ENCODE measurements at places on chromosomes 2 and 18. TPM values are rescaled to one million over a fixed set of nuclear protein-coding genes. Genes with fewer than 3 reads are reported as not detected.

GRCh38 chr2:171995586-171995985 is 4.2 kb upstream of the METAP1D start:
- DNase-seq = no peak
- H3K27me3 ChIP-seq = peaks cover 17% of the 10 kb centered on the region
- H3K27ac ChIP-seq = no peak overlapping the region
- peaks cover 11% of the 10 kb centered on the region for H3K4me1 ChIP-seq
- no peaks in the 10 kb centered on the region for H3K36me3 ChIP-seq
- no peak overlapping the region for H3K4me3 ChIP-seq

DNA sequence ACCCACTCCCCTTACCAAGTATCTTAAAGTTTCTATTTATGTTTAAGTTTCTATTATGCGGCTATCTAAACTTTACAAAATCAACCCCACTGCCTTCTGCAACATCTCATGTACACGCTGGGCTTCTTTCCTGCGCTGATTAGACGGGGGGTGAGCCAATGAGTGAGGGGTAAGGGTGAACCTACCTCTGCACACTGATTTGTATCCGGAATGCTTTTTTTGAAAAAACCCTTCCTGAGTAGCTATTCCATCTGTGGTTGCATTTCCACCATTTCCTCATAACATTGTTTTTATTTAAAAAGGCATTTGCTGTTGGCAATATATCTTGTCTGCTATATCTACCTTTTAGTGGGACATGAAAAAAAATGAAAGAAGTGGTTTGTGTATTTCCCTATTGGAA is 6.3 kb downstream of the ALPG start:
- DNase-seq = no peak
- H3K27ac ChIP-seq = no peak overlapping the region
- peaks cover under 1% of the 10 kb centered on the region for H3K36me3 ChIP-seq
- H3K27me3 ChIP-seq = peaks cover 17% of the 10 kb centered on the region

DNA sequence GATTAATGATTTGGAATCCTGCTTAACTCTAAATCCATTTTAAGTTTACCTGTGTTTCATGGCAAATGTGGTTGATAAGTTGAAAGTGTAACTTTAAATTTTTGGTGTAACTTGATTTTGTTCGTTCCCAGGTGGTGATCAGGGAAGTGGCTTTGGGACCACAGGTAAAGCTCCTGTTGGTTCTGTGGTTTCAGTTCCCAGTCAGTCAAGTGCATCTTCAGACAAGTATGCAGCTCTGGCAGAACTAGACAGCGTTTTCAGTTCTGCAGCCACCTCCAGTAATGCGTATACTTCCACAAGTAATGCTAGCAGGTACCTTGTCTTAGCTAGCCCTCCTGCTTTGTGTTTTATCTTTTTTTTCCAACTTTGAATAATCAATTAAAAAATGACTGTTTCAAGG is 62.8 kb downstream of the AGFG1 start:
- H3K27ac ChIP-seq = no peak overlapping the region
- no peak overlapping the region for H3K4me3 ChIP-seq
- DNase-seq = no peak
- H3K4me1 ChIP-seq = no peaks in the 10 kb centered on the region
- peaks cover 66% of the 10 kb centered on the region for H3K36me3 ChIP-seq

Gene TMEM169
- 1.8 TPM for total RNA-seq

- no peaks in the 10 kb centered on the region for H3K36me3 ChIP-seq
- no peak overlapping the region for H3K27ac ChIP-seq
- DNase-seq = no peak
- 0 out of 2 replicates have a peak, but pooled peaks cover 6% of the 10 kb centered on the region for H3K27me3 ChIP-seq
- peaks cover 17% of the 10 kb centered on the region for H3K4me1 ChIP-seq
Observed at GRCh38 chr2:66673286-66673685, 238.4 kb downstream of the MEIS1 start.

GRCh38 chr2:209076151-209076550 is 347.7 kb upstream of the MAP2 start:
- no peak overlapping the region for H3K27ac ChIP-seq
- no peak for DNase-seq
- H3K36me3 ChIP-seq = peaks cover 12% of the 10 kb centered on the region

DNA sequence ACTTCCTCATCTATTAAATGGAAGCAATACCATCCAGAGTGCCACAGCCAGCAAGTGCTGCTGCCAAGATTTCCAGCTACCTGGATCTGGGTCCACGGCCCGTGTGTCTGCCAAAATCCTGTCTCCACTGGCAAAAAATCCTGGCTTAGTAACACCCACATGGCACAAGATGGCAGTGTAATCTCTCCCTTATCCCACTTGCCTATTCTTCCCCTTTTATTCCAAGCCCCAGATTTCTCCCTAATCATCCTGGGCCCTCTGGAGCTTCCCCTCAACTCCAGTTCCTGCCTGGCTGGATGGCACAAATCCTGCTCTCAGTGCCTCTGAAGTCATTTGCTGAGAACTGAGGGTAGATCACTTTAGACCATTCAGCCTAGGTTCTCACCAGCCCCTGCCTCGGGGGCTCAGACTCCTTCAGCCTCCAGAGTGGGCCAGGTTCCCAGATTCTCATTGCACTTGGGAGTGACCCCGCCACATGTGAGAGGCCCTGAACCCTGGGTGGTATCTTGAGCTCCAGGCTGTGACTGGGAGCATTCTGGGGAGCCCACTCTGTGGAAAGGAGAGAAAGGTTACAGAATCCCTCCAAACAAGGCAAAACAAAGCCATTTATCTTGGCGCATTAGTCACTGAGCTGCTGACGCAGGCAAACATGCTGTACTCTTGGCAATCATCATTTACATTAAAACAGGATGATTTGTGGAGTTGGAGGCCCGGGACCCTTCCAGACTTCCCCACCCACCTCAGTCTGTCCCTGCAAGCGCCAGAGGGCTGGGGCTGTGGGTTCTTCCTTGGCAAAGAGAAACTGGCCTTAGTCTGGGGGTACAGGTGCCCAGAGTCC is 325.8 kb downstream of the DYSF start:
- no peaks in the 10 kb centered on the region for H3K4me1 ChIP-seq
- no peak for DNase-seq
- no peak overlapping the region for H3K4me3 ChIP-seq
- H3K27me3 ChIP-seq = no peaks in the 10 kb centered on the region
- H3K27ac ChIP-seq = no peak overlapping the region

- peaks cover 76% of the 10 kb centered on the region for H3K4me1 ChIP-seq
- no peak overlapping the region for H3K27ac ChIP-seq
- no peaks in the 10 kb centered on the region for H3K36me3 ChIP-seq
- peak; percentile 47 for DNase-seq
- H3K27me3 ChIP-seq = peaks cover 100% of the 10 kb centered on the region
Observed at GRCh38 chr2:172087207-172087779, 2.0 kb downstream of the DLX1 start.

Gene DSC2
- 29.8 TPM for total RNA-seq

DNA sequence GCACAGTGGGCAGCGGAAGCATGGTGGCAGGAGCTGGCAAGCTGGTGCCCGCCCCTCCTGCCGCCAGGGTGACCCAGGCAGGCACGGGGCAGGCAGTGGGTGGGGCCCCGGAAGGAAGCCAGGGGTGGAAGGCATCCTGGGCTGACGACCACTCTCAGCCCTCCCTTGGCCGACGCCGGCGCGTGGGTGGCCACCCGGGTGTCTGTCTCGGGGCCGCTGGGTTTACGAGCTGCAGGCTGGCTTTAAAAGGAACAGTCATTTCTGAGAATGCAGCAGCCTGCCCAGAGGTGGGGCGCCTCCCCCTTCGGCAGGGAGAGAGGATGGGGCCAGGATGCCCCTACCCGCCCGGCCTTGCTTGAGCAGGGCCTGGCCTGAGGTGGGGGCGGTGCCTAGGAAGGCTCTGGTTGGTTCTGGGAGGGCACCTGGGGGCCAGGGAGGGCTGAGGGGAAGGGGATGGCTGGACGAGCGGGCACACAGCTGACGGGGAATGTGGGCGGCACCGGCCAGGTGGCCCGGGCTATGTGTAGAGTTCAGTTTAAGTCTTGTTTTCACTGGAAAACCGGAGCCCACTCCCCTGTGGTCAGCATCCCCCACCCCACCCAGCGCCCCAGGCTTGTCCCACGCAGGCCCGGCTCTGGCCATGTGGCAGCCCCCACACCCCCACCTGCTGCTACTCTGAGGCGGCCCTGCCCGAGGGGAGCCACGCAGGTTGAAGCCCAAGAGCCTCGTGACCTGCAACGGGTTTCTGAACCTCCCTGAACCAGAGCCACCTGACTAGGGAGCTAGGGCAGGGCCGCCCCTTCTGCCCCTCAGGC is 6.3 kb downstream of the BOK start:
- peaks cover 8% of the 10 kb centered on the region for H3K27me3 ChIP-seq
- H3K36me3 ChIP-seq = no peaks in the 10 kb centered on the region
- H3K4me1 ChIP-seq = peaks cover 12% of the 10 kb centered on the region
- no peak for DNase-seq
- no peak overlapping the region for H3K4me3 ChIP-seq

GRCh38 chr2:105144152-105144940 is 97.2 kb upstream of the GPR45 start:
- no peak overlapping the region for H3K27ac ChIP-seq
- peak overlapping the region; percentile 80 for H3K4me3 ChIP-seq
- H3K36me3 ChIP-seq = no peaks in the 10 kb centered on the region
- no peak for DNase-seq
- H3K4me1 ChIP-seq = peaks cover 23% of the 10 kb centered on the region

GRCh38 chr2:29189052-29189451 is 73.8 kb downstream of the CLIP4 start:
- peaks cover 2% of the 10 kb centered on the region for H3K27me3 ChIP-seq
- DNase-seq = no peak
- H3K36me3 ChIP-seq = peaks cover 7% of the 10 kb centered on the region
- no peak overlapping the region for H3K27ac ChIP-seq
- no peaks in the 10 kb centered on the region for H3K4me1 ChIP-seq

Gene STK36
- total RNA-seq = 42.7 TPM

GRCh38 chr2:19746611-19747309 is 155.0 kb downstream of the TTC32 start:
- H3K4me1 ChIP-seq = no peaks in the 10 kb centered on the region
- peak; percentile 79 for DNase-seq
- H3K27me3 ChIP-seq = no peaks in the 10 kb centered on the region
- no peaks in the 10 kb centered on the region for H3K36me3 ChIP-seq

DNA sequence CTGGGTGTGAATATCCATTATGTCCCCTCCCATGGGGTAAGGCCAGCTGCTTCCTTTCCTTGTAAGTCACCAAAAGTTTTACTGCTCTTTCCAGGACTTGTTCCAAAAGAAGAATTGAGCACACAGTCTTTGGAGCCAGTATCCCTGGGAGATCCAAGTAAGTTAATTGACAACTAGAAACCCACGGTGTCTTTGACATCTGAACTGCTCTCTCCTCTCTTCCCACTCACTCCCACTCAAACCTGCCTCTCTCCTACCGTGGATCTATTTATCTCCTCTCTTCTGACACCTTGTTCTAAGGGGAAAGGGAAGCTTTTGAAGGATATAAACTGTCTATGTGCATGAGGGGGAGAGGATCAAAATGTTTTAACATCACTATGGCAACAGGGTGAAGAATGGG is 86.7 kb downstream of the VIT start:
- peaks cover 64% of the 10 kb centered on the region for H3K4me1 ChIP-seq
- no peaks in the 10 kb centered on the region for H3K27me3 ChIP-seq
- H3K27ac ChIP-seq = no peak overlapping the region
- no peak for DNase-seq
- H3K4me3 ChIP-seq = no peak overlapping the region

DNA sequence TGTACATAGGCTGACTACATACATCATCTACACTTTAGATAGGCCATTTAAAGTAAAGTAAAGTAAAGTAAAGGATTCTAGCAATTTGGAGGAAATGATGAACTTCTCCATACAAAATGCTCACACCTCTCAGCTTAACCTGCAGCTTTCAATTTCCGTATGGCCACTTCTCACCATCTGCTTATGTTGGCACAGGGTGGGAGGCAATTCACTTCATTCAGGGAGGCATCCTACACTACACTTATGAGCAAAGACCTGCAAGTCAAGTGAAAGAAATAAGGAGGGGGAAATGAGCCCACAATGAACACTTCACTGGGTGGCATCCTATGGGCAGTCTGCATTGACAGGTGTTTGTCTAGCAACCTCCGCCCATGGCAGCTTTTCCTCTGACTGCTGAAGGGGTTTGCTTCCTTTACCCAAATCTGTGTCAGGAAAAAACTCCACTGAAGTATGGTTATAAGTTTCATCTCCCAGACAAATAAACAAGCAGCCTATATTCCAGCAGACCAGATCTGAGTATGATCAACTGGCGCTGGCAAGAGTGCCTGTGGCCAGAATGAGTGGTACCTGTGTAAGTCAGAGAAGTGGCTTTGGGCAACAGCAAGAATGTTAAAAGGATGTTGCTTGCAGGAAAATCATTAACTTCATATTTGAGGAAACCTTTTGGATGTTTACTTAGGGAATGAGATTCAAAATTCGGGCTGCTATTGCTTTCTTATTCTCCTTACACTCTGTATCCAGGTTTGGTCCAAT is 449.1 kb downstream of the TGIF1 start:
- peaks cover 23% of the 10 kb centered on the region for H3K4me1 ChIP-seq
- no peak for DNase-seq
- H3K36me3 ChIP-seq = no peaks in the 10 kb centered on the region
- H3K27me3 ChIP-seq = no peaks in the 10 kb centered on the region

- peaks cover 60% of the 10 kb centered on the region for H3K4me1 ChIP-seq
- DNase-seq = no peak
- no peak overlapping the region for H3K4me3 ChIP-seq
Observed at GRCh38 chr2:168486477-168486876, 30.4 kb downstream of the CERS6 start.

Gene METTL4
- 14.7 TPM for total RNA-seq

Gene PAIP2B
- total RNA-seq = 22.4 TPM

DNA sequence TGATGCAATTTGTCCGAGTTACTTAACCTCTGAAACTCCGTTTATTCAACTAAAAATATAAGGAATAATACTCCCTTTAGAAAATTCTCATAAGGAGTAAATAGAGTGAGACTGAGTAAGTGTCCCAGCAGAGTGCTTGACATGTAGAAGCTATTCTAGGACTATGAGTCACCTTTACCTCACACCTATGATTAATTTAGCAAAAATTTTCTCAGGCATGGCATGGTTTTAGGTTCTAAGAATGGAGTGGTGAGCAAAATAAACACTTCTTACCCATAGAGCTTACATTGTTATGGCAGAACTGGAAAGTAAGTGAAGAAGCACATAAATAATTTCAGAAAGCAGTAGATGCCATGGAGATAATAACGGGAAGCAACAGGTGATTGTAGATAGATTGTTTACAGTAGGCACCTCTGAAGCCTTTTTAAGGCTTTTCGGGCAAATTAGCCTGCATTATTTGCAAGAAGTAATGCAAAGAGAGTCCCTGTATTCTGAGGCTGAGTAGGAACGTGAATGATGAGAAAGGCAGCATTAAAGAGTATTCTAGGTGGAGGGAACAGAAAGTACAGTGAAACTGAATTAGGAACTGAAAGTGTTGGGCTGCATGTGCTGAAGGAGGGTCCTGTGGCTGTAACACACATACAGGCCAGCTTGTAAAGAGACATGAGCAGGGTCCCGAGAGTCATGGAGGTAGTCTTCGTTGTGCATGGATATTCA is 209.2 kb downstream of the ZNF407 start:
- no peak overlapping the region for H3K4me3 ChIP-seq
- no peaks in the 10 kb centered on the region for H3K27me3 ChIP-seq
- no peak overlapping the region for H3K27ac ChIP-seq
- no peak for DNase-seq
- no peaks in the 10 kb centered on the region for H3K36me3 ChIP-seq

Data from WTC11 (cell line).